ENCODE measurements at places on chromosomes 1 and 21. TPM values are rescaled to one million over a fixed set of nuclear protein-coding genes. Genes with fewer than 3 reads are reported as not detected.

ADGRB2 gene
- total RNA-seq: 0.24 TPM

- H3K36me3 ChIP-seq: no peaks in the 10 kb centered on the region
- no peak overlapping the region for H3K27ac ChIP-seq
- no peaks in the 10 kb centered on the region for H3K4me1 ChIP-seq
These were observed 52.2 kb upstream of the ROR1 start for GRCh38 chr1:63721531-63722189.

DNA sequence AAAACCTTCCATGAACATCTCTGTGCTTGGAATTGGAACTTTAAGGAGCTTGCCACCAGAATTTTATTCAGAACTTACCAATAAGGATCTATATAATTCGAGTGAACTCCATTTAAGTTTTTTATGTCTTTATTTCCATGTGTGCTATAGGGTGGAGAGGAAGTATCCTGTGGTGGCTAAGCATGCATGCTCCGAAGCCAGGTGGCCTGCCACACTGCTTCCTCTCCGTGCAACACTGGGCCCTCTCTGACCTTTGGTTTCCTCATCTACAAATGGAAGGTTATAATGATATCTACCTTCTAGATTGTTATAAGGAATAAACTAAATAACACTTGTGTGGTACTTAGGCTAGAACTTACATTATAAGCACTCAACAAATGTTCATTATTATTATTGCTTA, 382.1 kb downstream of the PTPRC start:
- H3K27me3 ChIP-seq: no peaks in the 10 kb centered on the region

- H3K36me3 ChIP-seq: peaks cover 23% of the 10 kb centered on the region
- peaks cover 45% of the 10 kb centered on the region for H3K4me1 ChIP-seq
- no peaks in the 10 kb centered on the region for H3K27me3 ChIP-seq
These were observed 118.3 kb downstream of the DHRS3 start for GRCh38 chr1:12499539-12500240.

DNA sequence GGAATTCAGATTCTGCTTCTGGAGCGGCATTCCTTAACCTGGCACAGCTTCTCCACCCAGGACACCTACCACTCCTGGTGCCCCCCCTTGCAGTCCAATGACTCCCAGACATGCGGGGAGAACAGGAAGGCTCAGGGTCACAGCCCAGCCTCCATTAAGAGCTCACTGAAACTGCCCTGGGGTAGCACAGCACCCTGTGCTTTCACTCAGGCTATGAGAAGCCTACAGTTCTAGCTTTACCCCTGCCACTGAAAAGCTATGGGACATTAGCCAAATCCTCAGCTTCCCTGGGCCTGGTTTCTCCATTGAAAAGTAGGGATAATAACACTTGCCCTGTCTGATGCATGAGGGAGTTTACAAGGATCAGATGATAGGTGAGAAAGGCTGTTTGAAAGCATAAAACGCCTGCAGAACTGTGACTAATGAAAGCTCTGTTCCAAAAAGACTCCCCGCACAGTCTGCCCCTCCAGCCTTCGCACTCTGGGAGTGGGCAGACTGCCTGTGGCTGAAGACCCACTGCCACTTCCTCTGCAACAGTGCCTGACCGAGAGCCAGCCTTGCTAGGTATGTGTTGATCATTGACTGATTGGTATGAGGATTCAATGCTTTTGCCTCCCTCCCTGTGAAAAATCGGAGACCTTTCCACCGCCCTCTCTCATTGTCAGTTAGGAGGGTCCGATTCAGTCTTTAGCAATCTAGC, 2.7 kb upstream of the CLDN19 start:
- H3K36me3 ChIP-seq: no peaks in the 10 kb centered on the region
- H3K4me1 ChIP-seq: no peaks in the 10 kb centered on the region
- no peak overlapping the region for H3K27ac ChIP-seq
- DNase-seq: no peak
- H3K27me3 ChIP-seq: no peaks in the 10 kb centered on the region
- no peak overlapping the region for H3K4me3 ChIP-seq

- H3K36me3 ChIP-seq: no peaks in the 10 kb centered on the region
- no peak overlapping the region for H3K4me3 ChIP-seq
- H3K27ac ChIP-seq: no peak overlapping the region
- H3K4me1 ChIP-seq: no peaks in the 10 kb centered on the region
These were observed 193.8 kb downstream of the LYPLAL1 start for GRCh38 chr1:219367496-219367895.

DNA sequence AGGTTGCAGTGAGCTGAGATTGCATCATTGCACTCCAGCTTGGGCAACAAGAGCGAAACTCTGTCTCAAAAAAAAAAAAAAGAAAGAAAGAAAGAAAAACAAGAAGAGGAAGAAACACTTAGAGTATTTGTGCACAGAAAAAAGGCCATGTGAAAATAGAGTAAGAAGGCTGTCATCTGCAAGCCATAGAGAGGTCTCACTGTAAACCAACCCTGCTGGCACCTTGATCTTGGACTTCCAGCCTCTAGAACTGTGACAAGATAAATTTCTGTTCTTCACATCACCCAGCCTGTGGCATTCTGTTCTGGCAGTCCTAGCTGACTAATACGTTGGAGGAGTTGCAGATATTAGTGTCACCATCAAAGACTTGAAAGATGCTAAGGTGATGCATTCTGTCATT, 12.1 kb upstream of the ZDHHC18 start:
- no peaks in the 10 kb centered on the region for H3K36me3 ChIP-seq
- no peak for DNase-seq
- H3K27me3 ChIP-seq: no peaks in the 10 kb centered on the region
- no peak overlapping the region for H3K27ac ChIP-seq
- H3K4me3 ChIP-seq: no peak overlapping the region
- peaks cover 14% of the 10 kb centered on the region for H3K4me1 ChIP-seq

- H3K27me3 ChIP-seq: no peaks in the 10 kb centered on the region
- H3K36me3 ChIP-seq: peaks cover 15% of the 10 kb centered on the region
- no peak for DNase-seq
- H3K4me3 ChIP-seq: peak overlapping the region; percentile 91
These were observed 932 bp upstream of the USP24 start for GRCh38 chr1:55216096-55216495.

GRCh38 chr1:148290881-148291280, 138.8 kb upstream of the NBPF11 start:
- no peak for DNase-seq
- H3K27ac ChIP-seq: no peak overlapping the region
- no peak overlapping the region for H3K4me3 ChIP-seq
- no peaks in the 10 kb centered on the region for H3K36me3 ChIP-seq
- H3K27me3 ChIP-seq: peaks cover 2% of the 10 kb centered on the region

- H3K36me3 ChIP-seq: no peaks in the 10 kb centered on the region
- no peak overlapping the region for H3K4me3 ChIP-seq
- no peak overlapping the region for H3K27ac ChIP-seq
- no peaks in the 10 kb centered on the region for H3K27me3 ChIP-seq
These were observed 36.6 kb upstream of the PADI1 start for GRCh38 chr1:17168091-17168876.
